ENCODE measurements at places on chromosomes 2 and 18.

GRCh38 chr2:233418761-233419546 lies 64.7 kb downstream of the DGKD start:
- DNase-seq: no peak

GRCh38 chr2:40197121-40197520 lies 254.8 kb downstream of the SLC8A1 start:
- DNase-seq: no peak

DNA sequence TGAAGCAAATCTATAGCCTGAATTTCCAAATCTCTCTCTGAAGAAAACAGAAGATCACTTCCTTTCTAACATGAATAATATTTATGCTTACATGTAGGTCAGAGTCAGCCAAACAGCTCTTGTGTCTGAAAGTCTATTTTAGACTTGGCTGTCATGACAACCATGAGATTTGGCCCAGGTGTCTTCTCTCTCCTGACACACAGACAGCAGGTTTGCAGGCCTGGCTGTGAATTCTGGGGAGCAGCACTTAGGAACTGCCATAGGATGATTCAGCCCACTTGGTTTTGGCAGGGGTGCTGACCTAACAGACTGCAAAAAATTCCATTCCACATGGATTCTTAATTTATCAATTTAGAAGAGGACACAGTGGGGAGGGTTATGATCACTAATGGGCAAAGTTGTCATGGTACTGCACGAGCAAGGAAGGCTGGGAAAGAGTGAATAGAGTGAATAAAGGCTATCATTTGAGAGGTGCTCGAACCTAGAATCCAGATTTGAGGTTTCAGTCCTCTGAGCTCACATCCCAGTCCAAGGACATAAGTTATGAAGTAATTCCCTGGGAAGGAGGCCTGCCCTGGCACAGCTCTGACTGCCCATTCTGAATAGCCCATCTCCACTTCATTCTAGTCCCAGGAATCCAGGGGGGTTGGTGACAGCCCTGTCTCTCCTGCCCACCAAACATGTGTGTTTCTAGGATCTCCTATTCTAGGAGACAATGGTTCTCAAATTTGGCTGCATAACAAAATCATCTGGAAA lies 453.9 kb upstream of the TRIB2 start:
- DNase-seq: no peak

DNA sequence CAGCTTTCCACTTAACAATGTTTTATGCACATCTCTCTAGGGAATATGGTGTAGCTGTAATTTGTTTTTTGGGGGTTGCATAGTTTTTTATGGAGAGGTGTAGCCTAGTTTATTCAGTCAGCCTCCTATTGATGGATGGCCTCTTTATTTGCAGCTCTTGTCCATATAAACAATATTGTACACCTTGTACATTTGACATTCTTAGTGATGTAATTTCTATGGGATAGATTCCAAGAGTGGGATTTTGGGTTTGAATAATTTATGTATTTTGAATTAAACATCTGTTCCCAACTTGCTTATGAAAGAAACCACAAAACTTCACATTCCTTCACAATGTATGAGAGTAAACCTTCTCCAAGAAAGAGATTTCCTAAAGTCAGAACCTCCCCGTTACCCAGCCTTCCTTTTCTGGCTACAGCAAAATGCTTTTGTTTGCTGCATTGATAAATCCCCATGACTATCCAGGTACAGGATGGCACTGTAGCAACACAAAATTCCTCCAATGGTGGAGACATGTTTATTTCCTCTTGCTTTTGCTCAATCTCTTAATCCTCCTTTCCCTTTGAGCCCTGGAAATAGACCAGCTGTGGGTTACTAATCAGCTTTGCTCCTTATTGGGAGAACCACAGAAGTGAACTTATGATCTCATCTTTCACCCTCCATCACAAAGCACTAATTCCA lies 58.4 kb upstream of the GALR1 start:
- no peak for DNase-seq

GRCh38 chr2:223532161-223532560 lies 70.0 kb downstream of the SCG2 start:
- DNase-seq: no peak

- DNase-seq: no peak
These were observed 81.2 kb upstream of the REV1 start for GRCh38 chr2:99571021-99571420.

DNA sequence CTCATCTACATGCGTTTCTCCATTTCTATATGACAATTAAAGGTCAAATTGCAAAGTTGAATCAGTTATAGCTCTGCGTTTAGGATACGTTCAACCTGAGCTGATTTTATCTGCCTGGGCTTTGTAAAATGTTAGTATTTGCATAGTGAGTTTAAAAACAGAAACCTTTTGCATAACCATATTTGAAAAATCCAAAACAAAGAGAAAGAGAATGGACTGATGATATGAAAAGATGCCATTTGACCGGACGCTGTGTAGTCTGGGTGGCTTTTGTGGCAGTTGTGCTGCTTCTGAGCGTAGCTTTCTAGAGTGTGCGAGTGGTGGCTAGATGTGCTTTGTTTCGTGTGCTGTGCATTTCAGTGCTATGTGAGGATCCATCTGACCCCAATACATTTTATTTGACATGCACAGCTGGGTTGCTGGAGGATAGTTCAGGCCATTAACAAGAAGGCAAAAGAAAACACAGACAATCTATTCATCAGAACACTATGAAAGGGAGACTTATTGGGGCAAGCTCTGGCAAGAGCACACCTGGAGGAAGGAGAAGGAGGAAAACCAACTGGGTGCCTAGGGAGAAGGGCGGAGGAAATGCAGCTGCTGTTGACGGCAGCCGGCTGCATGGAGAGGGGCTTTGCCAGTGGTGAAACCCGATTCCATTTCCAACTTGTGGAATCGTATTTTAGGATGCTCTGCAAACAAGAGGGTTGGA lies 126.8 kb downstream of the ACOXL start:
- no peak for DNase-seq

GRCh38 chr2:121005453-121005852 lies 269.8 kb downstream of the GLI2 start:
- no peak for DNase-seq

- peak; percentile 72 for DNase-seq
These were observed 42.1 kb upstream of the TRIM43B start for GRCh38 chr2:95526360-95527341.

- DNase-seq: no peak
These were observed 22.9 kb downstream of the IGFBP5 start for GRCh38 chr2:216672466-216672865.

GRCh38 chr2:172745636-172746035 lies 10.0 kb downstream of the RAPGEF4 start:
- DNase-seq: no peak

DNA sequence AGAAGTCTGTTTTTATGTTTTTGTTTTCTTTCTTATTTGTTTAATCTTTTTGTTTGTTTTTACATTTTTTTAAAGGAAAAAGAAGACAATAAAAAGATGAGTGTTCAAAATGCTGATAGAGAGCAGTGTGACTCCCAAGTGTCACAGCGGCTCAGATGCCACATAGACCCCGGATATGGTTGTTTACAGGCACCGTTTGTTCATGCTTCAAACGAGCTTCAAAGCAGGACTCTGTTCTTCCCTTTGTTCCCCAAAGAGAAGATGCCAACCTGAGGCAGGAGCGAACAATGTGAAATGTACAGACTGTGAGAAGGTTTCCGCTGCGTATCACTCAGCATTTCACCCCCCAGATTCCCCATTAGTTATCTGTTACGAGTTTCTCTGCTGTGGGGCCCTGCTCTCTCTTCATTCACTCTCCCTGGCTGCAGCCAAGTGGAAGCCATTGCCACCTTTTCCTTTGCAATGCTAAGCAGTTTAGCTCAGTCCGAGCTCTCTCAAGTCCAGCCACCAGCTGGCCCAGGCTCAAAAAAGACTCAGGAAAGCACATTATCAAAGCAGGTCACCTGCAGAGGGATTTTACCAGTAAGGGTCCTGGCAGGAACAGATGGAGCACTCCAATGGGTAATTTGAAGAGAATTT lies 36.4 kb upstream of the PHLPP1 start:
- DNase-seq: no peak

GRCh38 chr2:3223080-3223923 lies 154.3 kb downstream of the EIPR1 start:
- DNase-seq: peak; percentile 95

DNA sequence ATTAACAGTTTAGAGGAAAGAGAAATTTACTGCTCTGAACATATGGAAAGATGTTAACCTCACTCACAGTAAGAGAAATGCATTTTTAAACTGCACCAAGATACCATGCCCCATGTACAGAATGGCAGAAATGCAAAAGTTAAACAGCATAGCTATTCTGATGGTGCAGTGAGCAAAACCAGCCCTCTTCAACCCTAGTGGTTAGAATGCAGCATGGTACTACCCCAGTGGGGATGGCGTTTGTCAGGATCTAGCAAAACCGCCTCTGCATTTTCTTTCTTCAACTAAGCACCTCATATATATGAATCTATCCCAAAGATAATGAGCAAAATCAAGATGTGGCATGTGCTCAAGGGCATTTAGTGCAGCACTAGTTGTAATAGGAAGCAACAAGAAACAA lies 98.0 kb downstream of the MGAT5 start:
- no peak for DNase-seq

DNA sequence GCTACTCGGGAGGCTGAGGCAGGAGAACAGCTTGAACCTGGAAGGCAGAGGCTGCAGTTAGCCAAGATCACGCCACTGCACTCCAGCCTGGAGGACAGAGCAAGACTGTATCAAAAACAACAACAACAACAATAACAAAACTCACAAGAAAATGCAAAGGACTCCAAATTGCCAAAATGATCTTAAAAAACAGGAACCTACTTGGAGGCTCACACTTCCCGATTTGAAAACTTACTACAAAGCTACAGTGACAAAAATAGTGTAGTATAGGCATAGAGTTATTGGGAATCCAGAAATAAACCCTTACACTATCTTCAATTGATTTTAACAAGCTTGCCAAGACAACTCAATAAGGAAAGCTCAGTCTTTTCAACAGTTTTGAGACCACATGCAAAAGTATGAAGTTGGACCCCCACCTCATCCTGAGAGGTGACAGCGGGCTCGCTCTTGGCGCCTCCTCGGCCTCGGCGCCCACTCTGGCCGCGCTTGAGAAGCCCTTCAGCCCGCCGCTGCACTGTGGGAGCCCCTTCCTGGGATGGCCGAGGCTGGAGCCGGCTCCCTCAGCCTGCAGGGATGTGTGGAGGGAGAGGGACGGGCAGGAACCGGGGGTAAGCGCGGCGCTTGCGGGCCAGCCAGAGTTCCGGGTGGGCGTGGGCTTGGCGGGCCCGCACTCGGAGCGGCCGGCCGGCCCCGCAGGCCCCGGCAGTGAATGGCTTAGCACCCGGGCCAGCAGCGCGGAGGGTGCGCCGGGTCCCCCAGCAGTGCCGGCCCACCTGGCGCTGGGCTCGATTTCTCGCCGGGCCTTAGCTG lies 18.3 kb upstream of the ACVR2A start:
- DNase-seq: no peak

- DNase-seq: no peak
These were observed 1003.2 kb upstream of the FAM98A start for GRCh38 chr2:34602262-34602661.

DNA sequence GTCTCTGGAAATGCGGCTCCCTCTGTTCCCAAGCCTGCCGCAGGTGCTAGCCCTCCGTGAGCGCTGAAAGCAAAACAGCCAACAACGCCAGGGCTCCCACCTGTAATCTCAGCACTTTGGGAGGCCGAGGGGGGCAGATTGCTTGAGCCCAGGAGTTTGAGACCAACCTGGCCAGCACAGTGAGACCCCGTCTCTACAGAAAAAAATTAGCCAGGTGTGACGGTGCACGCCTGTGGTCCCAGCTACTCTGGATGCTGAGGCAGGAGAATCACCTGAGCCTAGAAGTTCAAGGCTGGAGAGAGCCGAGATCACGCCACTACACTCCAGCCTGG lies 41.3 kb upstream of the PTMA start:
- no peak for DNase-seq

GRCh38 chr2:218993345-218994315 lies at the start of gene CRYBA2:
TSS of gene CRYBA2 (minus strand) at chr2:218993422. CDS start at chr2:218993176, 246 bp downstream.
- DNase-seq: no peak

- no peak for DNase-seq
These were observed 135.2 kb downstream of the VWC2L start for GRCh38 chr2:214545898-214546542.

GRCh38 chr2:85711578-85712060 lies 17.5 kb downstream of the GNLY start:
- no peak for DNase-seq

DNA sequence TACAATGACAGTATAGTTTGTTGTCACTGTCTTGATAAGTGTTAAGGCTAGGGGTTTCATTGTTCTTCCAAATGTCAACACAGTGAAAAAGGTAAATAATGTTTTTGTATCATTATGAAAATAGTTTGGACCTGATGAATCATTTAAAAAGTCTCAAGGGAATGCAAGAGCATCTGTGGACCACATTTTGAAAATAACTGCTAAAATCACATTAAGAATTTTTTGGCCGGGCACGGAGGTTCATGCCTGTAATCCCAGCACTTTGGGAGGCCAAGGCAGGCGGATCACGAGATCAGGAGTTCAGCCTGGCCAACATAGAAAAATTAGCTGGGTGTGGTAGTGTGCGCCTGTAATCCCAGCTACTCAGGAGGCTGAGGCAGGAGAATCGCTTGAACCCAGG lies 10.3 kb downstream of the SCN1A start:
- DNase-seq: no peak

GRCh38 chr18:63043516-63043915 lies 276.1 kb downstream of the BCL2 start:
- DNase-seq: no peak

- DNase-seq: no peak
These were observed 138.9 kb downstream of the DYSF start for GRCh38 chr2:71592181-71592711.

GRCh38 chr2:144430722-144431391 lies 89.1 kb downstream of the ZEB2 start:
- no peak for DNase-seq

DNA sequence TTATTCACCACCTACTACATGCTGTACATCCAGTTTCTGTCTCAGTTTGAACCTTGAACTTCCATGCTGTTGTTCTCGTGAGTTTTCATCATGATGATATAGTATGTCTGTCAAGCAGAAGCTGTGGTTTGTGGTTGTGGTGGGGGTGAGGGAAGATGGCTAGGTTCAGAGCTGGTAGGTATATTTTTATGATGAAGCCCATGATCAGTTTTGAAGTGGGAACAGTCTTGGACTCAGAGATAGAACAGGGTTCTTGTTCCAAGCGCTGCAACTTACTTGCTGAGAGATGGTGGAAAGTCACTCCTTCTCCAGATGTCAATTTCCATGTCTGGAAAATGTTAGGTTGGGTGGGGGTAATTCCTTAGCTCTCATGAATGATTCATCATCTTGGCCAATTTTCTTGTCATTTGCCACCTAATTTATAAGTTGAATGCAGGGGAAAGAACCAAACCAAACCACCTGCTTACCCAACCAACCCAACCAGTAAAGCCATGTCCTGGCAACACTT lies 21.6 kb downstream of the PMAIP1 start:
- peak; percentile 64 for DNase-seq
